ENCODE measurements at places on chromosomes 11 and 22.

- DNase-seq, result peak; percentile 41
Measured at GRCh38 chr11:120400564-120401364, 64.6 kb downstream of the ARHGEF12 start.

- no peak for DNase-seq
Measured at GRCh38 chr22:29569011-29569678, 11.8 kb downstream of the NIPSNAP1 start.

DNA sequence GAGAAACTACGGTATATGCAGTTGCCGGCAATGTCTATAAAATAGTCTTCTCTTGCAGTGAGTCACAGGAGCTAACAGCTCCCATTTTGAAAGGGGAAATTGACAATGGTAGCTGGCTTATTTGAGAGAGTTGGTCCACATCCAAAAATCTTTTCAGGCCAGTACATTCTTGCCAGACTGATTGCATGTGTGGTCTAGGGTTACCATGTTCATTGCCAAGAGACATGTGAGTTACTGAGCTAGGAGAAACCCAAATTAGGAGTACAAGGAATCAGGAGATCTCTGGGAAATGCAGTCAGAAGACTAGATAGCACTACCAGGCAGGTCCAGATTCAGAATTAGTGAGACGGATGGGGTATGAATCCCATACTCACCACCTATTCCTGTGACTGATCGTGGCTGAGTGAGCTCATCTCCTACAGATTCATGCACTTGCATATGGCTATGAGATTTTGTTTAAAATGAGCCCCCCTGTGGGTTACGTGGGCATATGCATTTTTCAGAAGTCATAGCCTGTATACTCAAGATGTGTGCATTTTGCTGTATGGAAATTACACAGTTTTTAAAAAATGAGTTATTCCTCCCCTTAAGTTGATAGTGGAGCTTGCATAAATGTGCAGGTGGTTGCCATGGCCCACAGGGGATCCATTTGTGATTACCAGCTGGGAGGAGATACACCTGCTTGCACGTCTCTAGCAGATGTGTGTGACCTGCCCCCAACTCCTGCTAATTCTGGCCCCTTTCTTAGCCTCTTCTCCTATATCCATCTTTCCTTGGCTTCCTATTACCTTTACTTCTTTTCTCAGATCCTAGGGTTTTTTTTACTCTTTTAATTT lies 102.7 kb downstream of the COMMD9 start:
- peak; percentile 42 for DNase-seq

DNA sequence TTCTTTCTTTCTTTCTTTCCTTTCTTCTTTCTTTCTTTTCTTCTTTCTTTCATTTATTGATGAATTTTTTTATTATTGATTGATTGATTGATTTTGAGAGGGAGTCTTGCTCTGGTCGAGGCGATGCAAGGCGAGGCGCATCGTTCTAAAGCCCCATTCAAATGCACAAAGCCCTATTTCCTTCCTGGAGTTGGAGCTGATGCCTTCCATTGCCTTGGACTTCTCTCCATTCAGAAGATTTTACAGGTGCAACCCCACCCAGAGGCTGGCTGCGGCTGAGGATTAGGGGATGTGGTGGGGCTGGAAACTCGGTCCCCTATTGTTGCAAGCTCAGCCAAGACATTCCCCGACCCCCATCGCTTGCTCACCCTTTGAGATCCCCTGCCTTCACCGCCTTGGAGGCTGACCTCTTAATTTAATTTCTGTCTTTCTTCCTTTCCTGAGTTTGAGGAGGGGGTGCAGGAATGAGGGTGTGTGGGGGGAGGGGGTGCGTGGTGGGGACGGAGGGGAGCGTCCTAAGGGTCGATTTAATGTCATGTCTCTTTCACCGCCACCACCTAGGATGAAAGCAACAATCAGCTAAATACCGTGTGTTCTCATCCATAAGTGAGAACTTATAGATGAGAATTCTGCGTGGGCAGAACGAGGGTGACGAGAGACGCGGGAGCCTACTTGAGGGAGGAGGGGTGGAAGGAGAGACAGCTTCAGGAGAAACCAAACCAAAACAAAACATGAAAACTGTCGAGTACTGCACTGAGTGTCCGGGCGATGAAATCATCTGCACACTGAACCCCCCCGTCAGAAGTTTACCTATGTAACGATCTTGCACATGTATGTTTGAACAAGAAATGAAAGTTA lies 3913.9 kb upstream of the OR11H1 start:
- DNase-seq, result no peak

- no peak for DNase-seq
Measured at GRCh38 chr11:118212781-118213191, 12.0 kb downstream of the JAML start.

DNA sequence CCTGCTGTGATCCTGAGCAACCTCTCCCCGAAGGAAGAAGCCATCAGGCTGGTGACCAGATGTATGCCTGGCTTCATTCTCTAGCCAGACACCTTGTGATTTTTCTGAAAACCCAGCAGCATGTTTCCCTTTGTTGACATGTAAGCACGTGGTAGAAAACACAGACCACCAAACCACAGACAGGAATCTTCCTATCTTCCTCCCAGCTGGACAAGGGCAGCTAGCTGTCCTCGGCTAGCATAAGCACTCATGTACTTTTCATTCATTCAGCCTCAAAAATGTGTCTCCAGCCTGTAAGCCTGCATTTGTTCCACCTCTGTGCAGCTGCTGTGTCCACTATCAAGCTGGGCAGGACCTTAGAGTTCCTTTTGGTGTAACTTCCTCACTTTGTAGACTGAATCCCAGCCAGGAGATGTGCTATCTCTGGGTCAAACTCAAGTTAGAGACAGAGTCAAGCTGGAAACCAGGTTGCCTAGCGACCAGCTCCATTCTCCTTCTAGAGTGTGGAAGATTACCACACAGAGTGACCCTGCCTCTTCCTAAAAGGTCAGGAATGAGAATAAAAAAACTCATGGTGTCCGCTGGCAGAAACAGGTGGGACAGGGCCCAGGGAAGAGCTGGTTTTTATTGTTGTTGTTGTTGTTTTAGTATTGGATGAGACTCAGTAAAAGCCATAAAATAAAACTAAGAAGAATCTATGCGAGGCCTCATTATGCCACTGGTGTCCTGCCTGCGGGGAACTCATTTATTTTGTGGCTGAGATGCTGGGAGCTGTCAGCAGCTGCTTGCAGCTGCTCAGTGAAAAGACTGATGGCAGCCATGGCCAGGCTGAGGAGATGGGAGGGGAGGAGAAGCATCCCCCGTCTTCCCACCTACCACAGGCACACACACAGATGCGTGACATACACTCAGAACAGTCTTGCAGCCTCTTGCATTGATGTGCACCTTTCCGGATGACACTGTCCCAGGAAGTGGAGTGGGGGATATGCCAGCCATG lies 7.4 kb upstream of the CLMP start:
- no peak for DNase-seq

- DNase-seq, result peak; percentile 10
Measured at GRCh38 chr11:101686514-101686913, 102.7 kb upstream of the TRPC6 start.

GRCh38 chr22:28943501-28943879 lies 60.1 kb downstream of the ZNRF3 start:
- no peak for DNase-seq

- no peak for DNase-seq
Measured at GRCh38 chr22:44745853-44746789, 6.3 kb upstream of the ARHGAP8 start.

DNA sequence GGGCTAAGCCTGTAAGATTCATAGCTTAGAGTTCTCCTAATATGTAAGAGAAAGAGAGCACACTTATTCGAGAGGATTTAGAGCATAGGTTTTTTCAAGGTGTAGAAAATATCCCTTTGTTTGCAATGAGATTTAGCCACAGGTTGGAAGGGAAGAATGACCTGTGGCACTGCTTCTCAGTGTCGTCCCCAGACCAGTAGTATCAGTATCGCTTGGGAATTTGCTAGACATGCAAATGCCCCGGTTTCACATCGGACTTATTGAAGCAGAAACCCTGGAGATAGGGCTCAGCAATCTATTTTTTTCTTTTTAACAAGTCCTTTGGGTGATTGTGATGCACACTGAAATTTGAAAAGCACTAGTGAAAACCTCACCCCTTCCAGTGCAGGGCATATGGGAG lies 362.6 kb upstream of the C11orf87 start:
- DNase-seq, result no peak

DNA sequence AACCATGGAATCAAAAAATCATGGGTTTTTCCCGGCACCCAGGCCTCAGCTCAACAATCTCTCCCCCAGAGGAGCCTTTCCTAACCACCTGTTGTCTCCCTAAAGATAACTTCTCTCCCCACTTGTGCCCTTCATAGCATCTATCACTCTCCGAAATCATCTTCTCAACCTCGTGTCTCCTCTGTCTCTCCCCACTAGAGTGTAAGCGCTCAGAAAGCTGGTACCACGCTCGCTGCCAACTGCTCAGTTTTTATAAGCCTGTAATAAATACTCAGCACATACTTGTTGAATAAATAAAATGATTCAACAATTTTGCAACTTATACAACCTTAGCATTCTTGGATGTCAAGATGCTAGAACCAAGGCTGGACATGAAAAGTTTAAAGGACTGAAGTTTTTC lies 185.2 kb downstream of the BCR start:
- peak; percentile 80 for DNase-seq

DNA sequence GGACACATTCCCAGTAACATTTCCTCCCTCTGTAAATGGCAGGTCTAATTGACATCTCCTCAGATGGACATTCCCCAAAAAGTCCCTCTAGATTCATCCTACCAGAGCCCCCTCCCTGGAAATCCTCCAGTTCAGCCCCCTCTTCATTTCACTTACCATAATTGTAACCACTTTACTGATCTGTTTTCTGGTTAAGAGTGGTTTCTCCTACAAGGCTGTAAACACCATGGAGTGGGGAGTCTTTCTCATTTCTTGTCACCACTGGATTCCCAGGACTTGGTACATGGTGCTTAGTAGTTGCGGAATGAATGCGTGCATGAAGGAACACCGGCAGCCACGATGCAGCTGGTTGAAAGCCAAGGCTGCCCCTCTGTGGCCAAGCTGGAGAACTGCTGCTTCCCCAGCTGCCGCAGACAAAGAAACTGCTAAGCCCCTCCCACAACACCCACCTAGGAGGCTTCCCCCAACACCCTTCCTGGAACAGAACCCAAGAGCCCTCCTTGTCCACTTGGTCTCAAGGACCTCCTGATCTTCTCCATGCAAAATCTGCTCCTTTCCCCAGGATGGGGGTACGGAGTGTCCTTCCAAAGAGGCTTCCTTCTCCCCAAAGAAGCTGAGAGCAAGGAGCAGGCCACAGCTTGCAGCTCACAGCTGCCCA lies 18.6 kb upstream of the SCARF2 start:
- DNase-seq, result peak; percentile 62

DNA sequence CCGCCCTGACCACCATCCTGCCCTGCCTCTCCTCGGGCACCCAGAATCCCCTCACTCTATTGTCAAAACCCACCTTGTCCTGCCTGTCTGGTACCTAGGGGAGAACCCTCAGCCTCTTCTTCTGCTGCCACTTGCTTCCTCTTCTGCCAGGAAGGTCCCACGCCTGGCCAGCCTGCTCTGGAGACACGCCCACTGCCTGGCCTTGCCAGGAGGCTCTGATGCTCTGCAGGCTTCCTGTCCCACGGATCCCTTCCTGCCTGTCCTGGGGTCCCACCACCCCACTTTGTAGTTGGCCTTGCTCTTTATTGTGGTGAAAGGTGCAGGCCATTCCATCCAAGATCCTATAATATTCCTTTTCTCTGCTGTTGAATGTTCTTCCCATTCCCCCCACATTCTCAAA lies 63.4 kb downstream of the BMAL1 start:
- DNase-seq, result no peak

DNA sequence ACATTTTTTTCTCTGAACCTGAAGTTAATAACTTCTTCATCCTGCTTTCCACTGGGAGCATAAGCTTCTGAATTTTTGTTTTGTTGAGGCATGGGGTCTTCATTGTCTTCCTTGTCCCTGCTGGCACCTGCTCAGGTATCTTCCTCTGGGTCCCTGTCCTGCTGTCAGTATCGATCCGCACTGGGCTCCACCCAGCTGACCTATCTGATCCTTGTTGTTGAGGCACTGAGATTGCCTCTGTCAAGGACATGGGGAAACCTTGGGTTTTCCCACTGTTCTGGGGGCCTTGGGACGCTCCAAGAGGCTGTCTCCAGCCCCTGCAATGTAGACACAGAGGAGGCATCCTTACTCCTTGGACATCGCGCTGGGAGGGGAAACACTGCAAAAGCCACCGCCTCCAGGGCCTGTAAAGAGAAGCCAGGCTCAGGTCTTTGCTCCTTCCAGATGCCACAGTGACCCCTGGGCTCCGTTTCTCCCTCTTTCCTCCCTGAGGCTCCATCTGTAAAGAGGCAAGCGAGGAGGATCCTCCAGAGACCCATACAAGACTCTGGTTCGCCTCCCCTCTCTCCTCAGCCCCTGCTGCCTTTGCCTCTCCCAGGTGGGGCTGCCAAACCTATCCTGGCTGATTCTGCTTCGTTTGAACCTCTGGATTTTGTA lies 8.6 kb upstream of the RBFOX2 start:
- DNase-seq, result no peak

DNA sequence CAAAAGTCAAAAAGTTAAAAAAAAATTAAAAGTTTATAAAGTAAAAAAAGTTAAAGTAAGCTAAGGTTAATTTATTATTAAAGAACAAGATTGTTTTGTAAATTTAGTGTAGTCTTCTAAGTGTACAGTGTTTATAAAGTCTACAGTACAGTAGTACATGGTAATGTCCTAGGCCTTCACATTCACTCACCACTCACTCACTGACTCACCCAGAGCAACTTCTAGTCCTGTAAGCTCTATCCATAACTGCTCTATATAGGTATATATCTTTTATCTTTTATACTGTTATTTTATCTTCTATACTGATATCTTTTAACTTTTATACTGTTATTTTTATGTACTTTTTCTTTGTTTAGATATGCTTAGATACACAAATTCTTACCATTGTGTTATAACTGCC lies 11.2 kb downstream of the C2CD3 start:
- no peak for DNase-seq

DNA sequence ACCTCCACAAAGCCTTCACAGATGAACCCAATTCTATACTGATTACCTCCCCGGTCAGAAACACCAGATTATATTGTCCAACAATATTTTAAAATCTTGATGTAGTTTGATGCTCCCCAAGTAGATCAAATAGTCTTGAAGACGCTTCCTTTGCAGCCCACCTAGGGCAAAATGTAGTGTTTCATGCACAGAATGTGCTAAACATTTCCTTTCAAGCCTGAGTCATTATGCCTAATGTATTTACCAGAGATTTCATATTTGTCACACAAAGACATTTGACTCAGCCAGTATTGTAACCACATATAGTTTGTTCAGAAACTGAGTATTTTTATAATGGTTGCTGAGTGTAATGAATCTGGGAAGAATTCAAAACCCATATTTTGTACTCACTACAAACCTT lies 1396.8 kb downstream of the LRRC4C start:
- DNase-seq, result no peak

DNA sequence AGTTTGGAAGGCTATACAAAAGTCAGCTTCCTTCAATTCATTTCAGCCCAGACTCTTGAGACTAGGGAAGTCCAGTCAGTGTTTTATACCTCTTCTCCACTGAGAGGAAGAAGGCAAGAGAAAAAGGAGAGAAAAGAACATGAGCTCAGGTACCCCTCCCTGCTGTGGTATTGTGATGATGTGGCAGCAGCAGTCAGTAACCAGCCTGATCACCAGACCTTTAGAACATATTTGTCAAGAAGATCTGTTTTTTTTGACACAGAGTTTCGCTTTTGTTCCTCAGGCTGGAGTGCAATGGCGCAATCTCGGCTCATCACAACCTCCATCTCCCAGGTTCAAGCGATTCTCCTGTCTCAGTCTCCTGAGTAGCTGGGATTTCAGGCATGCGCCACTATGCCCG lies 21.2 kb upstream of the RPS13 start:
- DNase-seq, result no peak

GRCh38 chr11:106723071-106723470 lies 295.2 kb downstream of the GUCY1A2 start:
- DNase-seq, result no peak

GRCh38 chr22:25282671-25283561 lies 63.5 kb downstream of the CRYBB2 start:
- no peak for DNase-seq

Data from prostate gland (tissue), 2 donors.